ENCODE measurements at places on chromosomes 6 and 20.

DNA sequence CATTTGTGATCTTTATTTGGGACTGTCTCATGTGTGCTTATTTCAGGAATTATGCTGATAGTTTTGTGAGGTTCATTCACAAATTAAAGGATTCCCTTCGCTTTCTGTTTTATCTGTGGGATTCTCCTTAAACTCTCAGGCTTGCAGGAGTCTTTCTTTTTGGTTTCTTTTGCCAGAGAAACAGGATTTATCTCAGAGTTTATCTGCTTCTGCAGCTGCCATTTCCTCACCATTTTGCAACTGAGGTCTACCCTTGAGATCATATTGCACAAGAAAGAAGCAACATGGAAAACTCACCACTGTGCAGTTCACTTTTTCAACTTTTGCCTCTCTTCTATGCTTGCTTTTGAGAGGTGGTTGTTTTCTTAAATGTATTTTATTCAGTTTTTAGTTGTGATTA lies 201.0 kb downstream of the PRL start:
- no peak for DNase-seq

- DNase-seq, result no peak
Measured at GRCh38 chr20:63045991-63046390, 39.2 kb upstream of the BHLHE23 start.

DNA sequence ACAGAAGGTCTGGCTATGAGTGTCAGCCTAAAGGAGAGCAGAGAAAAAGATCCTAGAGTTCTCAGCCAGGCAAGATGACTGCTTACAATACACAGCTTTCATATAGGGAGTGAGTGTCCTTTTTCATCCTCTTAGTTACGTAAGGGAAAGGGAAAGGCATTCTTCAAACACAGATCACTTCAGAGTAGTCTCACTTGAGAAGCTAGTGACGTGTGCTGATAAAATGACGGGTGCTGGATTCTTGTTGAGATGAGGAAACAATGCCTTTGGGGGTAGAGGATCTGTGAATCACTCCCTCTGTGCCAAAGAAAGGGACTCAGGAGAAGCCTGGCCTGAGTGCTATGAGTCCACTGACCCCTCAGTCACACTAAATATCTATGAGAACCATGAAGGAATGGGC lies 117.3 kb downstream of the QRSL1 start:
- DNase-seq, result no peak

DNA sequence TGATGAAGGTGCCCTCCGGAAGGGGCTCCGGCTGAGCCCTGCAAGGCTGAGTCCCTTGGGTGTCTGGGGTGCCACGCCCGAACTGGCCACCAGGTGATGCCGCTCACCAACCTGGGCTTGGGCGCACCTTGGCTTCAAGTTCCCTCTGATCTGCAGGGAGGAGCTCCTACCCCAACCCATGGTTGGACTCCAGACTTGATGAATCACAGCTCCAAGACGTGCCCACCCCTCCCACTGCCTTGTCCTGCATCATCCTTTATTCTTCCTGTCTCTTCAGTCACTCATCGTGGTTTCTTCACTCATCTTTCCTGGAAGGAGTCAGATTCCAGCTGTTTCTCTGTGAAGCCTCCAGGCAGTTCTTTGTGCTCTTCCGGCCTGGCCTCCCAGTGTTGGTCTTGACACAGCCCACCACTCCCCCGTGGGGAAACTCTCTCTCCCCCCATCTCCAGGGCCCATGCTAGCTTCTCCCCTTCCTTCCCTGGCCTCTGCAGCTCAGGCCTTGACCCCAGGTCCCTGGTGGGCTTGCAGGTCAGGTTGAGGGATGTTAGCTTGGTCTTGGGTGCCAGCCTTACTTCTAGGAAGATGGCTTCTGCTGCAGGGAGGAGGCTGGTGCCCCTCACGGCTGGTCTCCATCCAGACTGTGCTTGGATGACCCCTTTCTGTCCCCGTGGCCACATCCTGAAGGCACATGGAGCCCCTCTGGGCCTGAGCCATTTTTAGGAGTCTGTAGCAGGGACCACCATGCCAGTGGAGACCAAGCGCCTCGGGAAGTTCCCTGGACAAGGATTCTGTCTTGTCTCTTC lies 2.6 kb upstream of the ZBP1 start:
- no peak for DNase-seq

- DNase-seq, result no peak
Measured at GRCh38 chr6:29734046-29735018, 11.1 kb downstream of the HLA-F start.

DNA sequence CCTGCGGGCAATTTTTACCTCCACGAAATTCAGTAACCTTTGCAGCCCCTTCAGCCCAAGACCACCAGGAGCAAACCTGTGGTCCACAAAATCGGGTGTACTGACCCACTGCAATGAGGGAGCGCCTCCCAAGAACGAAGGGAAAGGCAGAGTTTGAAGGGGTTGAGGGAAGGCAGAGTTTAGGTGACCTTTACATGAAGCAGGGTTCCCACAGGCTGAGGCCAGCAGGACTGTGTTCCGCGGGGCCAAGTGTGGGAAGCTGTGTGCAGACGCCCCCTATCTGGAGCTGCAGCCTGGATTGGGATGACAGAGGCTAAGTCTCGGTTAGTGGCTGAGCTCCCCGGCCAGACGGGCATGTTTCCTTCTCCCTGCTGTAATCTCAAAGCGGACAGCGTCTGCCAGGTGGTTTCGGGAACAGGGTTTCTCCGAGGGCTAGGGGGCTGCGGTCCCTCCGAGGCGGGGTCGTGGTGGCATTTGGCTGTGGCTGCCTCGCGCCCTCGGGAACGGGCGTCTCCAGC lies 826 bp upstream of the PYGB start:
- no peak for DNase-seq

- peak; percentile 41 for DNase-seq
Measured at GRCh38 chr6:32118782-32119628, 9.0 kb downstream of the ATF6B start.

DNA sequence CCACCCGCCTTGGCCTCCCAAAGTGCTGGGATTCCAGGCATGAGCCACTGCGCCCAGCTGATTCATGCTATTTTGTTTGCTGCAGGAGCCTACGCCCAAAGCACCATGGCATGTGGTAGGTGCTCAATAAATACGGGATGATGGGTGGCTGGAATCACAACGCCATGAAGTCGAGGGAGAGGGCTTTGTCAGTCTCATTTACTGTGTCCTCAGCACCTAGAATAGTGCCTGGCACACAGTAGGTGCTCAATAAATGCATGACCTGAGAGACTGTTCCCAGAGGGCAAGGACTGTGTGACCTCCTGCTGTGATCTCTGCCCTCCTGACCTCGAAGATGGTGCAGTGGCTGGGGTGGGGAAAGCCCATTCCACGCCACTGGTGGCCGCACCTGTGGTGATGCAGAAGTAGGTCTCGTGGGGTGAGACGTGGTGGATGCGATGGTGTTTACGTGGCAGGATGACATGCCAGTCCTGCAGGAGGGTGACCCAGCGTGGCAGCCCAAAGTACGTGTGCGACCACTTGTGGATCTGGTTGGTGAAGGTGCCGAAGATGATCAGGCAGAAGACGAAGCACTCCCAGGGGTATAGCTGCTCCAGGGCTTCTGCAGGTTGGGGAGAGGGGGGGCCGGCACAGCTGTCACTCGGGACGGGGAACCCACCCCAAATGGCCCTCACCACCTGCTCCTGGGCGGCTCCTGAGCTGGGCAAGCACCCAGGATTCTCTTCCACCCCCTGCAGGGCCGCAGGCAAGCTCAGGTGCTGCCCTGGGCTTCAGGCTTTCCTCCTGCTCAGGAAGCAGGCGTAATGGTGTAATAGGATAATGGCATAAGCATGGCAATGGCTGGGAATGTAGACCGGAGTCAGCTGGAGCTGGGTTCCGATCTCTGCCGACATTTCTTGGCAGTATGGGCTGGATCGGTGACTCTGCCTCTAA lies 14.9 kb upstream of the UBE2V1 start:
- no peak for DNase-seq

DNA sequence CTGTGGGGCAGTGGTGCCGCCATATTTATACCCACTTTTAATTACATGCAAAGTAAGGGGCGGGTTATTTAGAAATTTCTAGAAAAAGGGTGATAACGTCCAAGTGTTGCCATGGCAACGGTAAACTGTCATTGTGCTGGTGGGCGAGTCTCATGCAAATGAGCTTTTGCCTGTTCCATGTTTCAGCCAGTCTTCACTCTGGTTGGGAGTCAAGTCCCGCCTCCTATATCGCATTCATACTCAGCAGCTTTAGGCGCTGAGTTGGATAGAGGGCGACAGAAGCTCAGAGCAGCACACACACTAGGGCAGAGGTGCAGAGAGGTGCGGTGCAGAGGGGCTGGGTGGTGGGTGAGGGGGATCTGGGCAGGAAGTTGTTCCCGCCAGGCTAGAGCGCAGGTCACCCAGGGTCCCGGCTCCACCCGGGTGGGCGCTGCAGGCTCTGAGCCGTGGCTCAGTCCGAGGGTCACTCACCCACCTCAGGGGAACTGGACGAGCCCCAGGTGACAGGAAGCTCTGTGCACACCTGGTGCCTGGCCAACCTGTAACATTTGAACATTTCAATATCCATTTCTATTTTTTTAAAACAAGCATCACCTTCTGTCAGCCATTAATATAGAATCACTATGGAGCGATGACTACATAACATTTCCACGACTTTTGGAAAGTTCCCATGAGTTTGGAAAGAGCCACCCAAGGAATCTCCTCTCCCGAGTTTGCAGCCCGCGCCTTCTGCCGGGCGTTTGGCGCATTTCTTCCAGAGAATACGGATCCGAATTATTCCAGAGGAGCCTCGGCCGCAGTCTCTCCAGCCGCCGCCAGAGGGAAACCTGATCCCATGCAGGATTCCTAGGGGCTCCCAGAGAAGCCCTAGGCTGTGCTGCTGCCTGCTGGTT lies 89.1 kb upstream of the PHACTR3 start:
- DNase-seq, result no peak

DNA sequence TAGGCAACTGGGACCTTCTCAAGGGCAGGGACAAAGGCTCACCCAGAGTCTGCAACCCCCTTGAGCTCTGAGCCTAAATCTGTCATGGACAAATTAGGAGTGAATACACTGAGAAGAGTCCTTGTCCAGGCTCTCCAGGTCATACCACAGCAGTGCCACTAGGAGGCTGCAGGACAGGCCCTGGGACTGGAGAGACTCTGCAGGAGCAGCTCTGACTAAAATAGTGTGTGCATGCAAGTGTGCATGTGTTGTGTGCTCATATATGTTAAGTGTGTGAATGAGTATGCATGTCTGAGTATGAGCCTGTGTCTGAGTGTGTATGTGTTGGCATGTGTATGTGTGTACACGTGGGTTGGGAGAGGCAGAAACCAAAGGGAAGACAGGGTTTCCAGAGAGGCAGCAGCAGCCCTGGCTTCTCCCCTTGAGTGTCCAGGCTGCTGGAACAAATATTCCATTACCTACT lies 27.1 kb downstream of the MRPL14 start:
- DNase-seq, result no peak

GRCh38 chr6:25100288-25100687 lies 164.5 kb upstream of the RIPOR2 start:
- no peak for DNase-seq

- no peak for DNase-seq
Measured at GRCh38 chr6:162733489-162733888, 5.7 kb downstream of the PACRG start.

- DNase-seq, result no peak
Measured at GRCh38 chr6:35776364-35777215, at the start of gene CLPSL2. Gene CLPSL2 (plus strand): TSS chr6:35776598. CDS start chr6:35776619, 21 bp downstream.

DNA sequence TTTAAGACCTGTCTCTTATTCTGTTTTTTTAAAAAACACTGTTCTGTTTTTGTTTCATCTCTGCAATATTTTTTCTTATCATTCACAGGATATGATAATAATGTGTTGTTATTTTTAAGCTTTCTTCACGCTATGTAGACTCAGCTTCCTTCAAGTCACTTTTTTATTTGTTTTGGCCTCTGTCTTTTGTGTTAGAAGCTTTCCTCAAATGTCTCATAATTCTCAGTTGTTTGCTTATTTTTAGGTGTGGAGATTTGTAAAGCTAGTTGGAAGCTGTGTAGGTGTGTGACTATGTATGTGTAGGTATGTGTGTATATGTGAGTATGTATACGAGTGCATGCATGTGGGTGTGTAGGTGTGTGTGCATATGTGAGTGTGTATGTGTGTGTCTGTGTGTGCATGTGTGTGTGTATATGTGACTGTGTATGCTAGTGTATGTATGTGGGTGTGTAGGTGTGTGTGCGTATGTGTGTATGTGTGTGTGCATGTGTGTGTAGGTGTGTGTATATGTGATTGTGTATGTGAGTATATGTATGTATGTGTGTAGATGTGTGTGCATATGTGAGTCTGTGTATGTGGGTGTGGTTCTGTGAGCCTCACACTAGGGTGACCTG lies 16.3 kb upstream of the VEGFA start:
- DNase-seq, result no peak

- no peak for DNase-seq
Measured at GRCh38 chr20:11153819-11154218, 480.0 kb upstream of the JAG1 start.

- DNase-seq, result no peak
Measured at GRCh38 chr20:24981282-24981681, 11.3 kb downstream of the APMAP start.

GRCh38 chr6:150024646-150025155 lies 631 bp downstream of the RAET1L start:
- no peak for DNase-seq

DNA sequence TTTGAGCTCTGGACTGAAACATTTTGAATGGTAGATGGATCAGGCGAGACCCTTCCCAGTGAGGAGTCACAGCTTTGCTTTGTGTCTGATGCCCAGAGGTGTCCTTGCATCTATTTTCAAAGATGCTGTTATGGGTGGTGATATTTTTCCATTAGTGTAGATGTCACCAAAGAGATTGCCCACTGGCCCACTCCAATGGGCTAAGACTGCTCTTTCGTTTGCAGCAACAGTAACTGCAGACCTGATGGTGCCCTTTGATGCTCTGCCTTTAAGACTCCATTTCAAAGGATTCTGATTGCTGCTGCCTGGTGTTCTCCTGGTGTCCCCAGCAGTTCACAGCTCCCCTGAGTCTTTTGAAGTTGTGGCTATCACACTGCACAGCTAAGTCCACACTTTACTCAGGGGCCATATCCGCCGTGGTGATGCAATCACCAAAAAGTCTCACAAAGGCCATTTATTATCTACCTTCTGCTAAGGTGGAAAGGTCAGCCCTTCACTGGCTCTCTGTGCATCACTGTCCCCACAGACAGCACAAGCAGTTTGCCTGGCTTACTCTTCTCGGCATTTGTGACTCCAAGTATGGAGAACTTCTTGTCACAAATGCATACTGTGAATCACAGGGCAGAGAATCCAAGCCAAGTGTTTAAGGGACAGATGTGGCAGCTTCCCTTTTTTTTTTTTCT lies 56.4 kb downstream of the NOX3 start:
- no peak for DNase-seq

DNA sequence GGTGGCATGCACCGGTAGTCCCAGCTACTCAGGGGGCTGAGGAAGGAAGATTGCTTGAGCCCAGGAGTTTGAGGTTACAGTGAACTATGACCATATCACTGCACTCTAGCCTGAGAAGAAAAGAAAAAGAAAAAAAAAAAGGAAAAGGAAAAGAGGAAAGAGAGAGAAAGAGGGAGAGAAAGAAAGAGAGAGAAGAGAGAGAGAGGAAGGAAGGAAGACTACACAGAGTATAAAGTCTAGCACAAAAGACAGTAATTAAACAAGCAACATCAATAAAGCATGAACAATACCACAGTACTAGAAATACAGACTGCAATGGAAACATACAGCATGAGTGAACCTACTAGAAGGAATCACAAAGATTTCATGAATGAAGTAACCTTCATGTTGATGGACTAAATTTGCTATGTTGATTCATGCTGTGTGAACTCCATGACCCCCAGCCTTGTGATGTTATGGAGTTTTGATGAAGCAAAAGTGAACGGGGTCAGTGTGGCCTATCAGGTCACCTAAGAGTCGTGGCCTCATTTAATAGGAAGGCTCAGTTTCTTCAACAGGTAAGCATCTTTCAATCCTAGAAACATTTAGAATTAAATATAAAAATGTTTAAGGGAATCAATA lies 57.6 kb downstream of the NUDT3 start:
- DNase-seq, result no peak

All from stimulated activated CD8-positive, alpha-beta memory T cell treated with anti-CD3 and anti-CD28 coated beads, Interleukin-4, amount 100 ng/mL, for 1 hour (primary cell).